ENCODE measurements at places on chromosomes 16 and 17. TPM values are rescaled to one million over a fixed set of nuclear protein-coding genes. Genes with fewer than 3 reads are reported as not detected.

NUDT7 gene
- 3.2 TPM for total RNA-seq

NAGS gene
- 10.6 TPM for total RNA-seq

LGALS9B gene
- 2.5 TPM for total RNA-seq

CPHXL2 gene
- not detected for total RNA-seq

RASL10B gene
- total RNA-seq: 0.35 TPM

CHST5 gene
- total RNA-seq: not detected

FMNL1 gene
- total RNA-seq: 2.8 TPM

ABCC12 gene
- not detected for total RNA-seq

CCL5 gene
- total RNA-seq: not detected

GP1BA gene
- total RNA-seq: not detected

PPP1R1B gene
- 1.3 TPM for total RNA-seq

GSG1L gene
- total RNA-seq: not detected

All from airway epithelial cell (primary cell).